Neural progenitor cell (in vitro differentiated cells): ENCODE measurements at places on chromosomes 3 and 15. TPM values are rescaled to one million over a fixed set of nuclear protein-coding genes. Genes with fewer than 3 reads are reported as not detected.
A peak's percentile ranks its signal among the peaks of the same experiment; 100 is the strongest.

- no peaks in the 10 kb centered on the region for H3K36me3 ChIP-seq
- no peak overlapping the region for H3K27ac ChIP-seq
- peak; percentile 60 for DNase-seq
- H3K27me3 ChIP-seq: peaks cover 99% of the 10 kb centered on the region
Observed at GRCh38 chr15:82647835-82648256, 683 bp upstream of the CPEB1 start.

- DNase-seq: no peak
- H3K36me3 ChIP-seq: no peaks in the 10 kb centered on the region
- peaks cover 8% of the 10 kb centered on the region for H3K4me1 ChIP-seq
- H3K4me3 ChIP-seq: no peak overlapping the region
- H3K27me3 ChIP-seq: peaks cover 3% of the 10 kb centered on the region
Observed at GRCh38 chr15:71201477-71201876, 86.2 kb downstream of the THSD4 start.

CYP8B1 gene
- total RNA-seq: not detected in 2 replicates

GRCh38 chr3:109131276-109131675 is 5.2 kb upstream of the C3orf85 start:
- H3K36me3 ChIP-seq: no peaks in the 10 kb centered on the region
- DNase-seq: no peak
- H3K4me1 ChIP-seq: no peaks in the 10 kb centered on the region
- no peaks in the 10 kb centered on the region for H3K27me3 ChIP-seq
- no peak overlapping the region for H3K27ac ChIP-seq

SCN5A gene
- total RNA-seq: 3.9 and 4.6 TPM in 2 replicates

- H3K4me3 ChIP-seq: no peak overlapping the region
- H3K4me1 ChIP-seq: no peaks in the 10 kb centered on the region
- no peak overlapping the region for H3K27ac ChIP-seq
- H3K27me3 ChIP-seq: no peaks in the 10 kb centered on the region
Observed at GRCh38 chr3:178263236-178263916, 272.9 kb upstream of the KCNMB2 start.
